ENCODE measurements at places on chromosomes 11 and 22.

- DNase-seq = no peak
Observed at GRCh38 chr22:32331918-32332725, 25.5 kb upstream of the RFPL3 start.

GRCh38 chr11:76677458-76677765, 6.9 kb upstream of the LRRC32 start:
- no peak for DNase-seq

GRCh38 chr11:10918698-10919097, 60.8 kb upstream of the ZBED5 start:
- no peak for DNase-seq

DNA sequence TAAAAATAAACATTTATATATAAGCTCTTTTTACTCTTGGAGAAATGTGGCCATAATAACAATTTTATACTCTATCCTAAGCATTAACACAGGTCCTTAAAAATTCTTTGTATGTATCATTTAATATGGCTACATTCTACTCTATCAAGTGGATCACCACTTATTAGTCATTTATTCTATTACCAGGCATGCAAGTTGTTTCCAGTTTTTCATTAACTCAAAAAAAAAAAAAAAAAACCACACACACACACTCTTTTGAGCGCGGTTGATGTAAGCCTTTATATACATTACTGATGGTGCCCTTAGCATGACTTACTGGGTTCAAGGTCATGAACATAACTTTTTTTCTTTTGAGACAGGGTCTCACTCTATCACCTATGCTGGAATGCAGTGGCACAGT, 47.1 kb upstream of the MICAL2 start:
- DNase-seq = no peak

DNA sequence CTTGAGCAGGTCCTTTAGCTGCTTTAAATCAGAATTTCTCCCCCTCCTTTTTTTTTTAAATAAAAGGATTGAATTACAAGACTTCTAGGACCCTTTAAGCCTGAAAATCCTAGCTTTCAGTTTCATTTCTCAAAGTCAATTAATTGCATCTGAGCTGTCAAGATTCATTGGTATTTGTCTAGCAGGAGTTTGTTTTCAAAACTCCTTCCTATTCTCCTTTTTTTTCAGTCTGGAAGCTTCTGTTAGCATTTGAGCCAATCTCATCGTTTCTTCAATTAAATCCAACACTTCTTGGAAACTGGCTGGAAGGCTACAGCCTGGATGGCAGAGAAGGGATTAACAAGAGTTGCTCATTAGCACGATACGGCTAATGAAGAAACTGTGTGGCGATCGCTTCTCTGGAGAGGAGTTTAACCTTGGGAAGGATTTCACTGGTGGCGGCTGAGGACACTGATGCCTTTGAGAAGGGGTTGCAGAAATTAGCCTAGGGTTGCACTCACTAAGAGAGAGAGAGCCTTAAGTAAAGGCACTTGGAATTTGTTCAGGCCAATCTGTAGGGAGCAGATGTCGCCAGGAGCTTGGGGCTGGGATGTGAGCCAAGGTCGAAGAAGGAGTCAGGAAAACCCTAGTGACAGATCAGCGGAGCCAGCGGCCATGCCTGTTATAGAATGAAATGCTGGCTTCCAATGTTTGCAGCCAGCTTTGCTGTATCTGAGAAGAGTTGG, 43.8 kb upstream of the API5 start:
- DNase-seq = peak; percentile 84

- DNase-seq = no peak
Observed at GRCh38 chr11:116580799-116581198, 192.0 kb downstream of the BUD13 start.

GRCh38 chr22:25566898-25567235, 2.4 kb downstream of the GRK3 start:
- peak; percentile 39 for DNase-seq

DNA sequence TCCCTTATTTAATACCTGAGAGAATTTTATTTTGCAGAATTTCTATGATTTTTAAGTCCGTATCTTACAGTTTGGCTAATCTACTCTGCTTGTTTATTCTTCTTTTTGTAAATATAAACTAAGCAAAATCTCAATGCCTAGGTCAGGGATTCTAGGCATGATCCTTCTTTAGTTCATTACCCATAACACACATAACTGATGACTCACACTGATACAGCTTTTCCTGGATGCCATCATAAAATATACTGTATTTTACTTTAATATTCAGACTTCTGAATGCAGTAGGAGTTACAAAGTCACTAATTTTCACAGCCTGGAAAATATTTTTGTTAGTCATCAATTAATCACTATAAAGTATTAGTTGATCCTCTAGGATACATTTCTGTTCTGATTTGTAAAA, 898.2 kb upstream of the RAG2 start:
- no peak for DNase-seq

GRCh38 chr11:119791701-119792151, 62.7 kb upstream of the NECTIN1 start:
- DNase-seq = peak; percentile 46

DNA sequence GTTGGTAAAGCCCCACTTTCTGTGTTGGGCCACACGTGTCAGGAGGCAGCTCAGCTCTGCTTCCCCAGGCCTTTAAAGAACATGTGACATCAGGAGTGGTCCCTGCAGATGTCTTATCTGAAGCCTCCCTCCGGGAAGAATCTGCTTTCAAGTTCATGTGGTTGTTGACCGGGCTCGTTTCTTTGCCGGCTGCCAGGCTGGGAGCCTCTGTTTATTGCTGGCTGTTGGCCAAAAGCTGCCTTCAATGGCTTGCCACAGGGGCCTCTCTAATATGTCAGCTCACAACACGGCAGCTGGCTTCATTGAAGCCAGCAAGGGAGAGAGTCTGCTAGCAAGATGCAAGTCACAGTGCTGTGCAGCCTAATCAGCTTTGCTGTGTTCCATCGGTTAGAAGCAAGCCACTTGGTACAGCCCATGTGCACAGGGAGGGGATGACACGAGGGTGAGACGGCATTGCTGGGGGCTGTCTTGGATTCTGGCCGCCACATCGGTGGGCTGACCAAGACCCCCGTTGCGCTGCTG, 14.6 kb downstream of the MRGPRF start:
- DNase-seq = peak; percentile 82

GRCh38 chr22:31271485-31271884, 20.8 kb downstream of the PIK3IP1 start:
- no peak for DNase-seq

Measured in muscle of leg (tissue), 16 donors.